Stimulated activated CD8-positive, alpha-beta memory T cell treated with anti-CD3 and anti-CD28 coated beads, Interleukin-7, amount 100 ng/mL, for 48 hours (primary cell): ENCODE measurements at places on chromosomes 16 and 17.

DNA sequence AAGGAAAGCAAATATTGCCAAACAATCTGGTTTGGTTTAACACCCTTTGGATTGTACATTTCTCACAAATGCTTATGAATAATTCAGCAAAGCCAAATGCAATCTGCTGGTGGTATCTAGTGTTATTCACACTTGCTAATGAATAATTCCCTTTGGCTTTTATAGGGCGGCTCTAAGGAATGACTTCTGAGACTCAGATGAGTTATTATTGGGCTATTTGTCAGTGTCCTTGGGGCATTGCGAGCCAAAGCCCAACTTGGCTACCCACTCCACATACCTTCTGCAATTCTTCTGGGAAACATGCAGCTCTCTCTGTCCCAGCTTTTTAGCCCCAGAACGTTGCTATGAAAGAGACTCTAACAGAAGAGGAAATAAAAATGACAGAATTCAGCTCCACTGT is 41.1 kb downstream of the FTO start:
- no peak for DNase-seq

GRCh38 chr16:86307514-86307903 is 202.8 kb upstream of the FOXF1 start:
- no peak for DNase-seq

DNA sequence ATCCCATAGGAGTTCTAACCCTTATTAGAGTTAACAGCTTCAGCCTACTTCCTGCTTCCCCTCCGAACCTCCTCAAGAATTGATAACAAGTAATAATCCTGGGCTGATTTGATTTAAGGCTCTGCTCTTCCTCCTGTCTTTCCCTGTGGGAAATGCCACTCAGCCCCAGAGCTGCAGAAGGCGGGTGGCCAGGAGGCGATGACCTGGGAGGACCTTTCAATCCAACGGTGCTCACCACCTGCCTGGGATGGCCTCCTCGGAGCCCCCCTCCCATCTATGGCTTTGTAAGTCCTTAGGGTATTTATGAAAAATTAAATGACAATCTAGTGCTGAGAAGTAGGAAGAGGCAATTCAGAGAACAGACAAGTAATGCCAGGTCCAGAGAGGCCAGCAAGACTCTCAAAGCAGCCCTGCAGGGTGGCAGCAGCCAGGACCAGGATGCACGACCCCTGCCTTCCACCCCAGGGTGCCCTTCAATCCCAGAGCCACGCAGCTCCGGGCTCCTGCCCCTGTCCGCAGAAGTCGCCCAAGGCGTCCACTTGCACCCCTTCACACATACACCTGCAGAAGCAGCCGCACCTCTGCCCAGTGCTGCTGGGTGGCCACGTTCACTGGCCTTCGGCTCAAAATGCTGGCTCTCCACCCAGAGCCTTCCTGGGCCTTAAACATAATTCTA is 34.3 kb downstream of the ABR start:
- no peak for DNase-seq

- DNase-seq, result no peak
Observed at GRCh38 chr16:67543036-67543435, 14.4 kb downstream of the RIPOR1 start.

DNA sequence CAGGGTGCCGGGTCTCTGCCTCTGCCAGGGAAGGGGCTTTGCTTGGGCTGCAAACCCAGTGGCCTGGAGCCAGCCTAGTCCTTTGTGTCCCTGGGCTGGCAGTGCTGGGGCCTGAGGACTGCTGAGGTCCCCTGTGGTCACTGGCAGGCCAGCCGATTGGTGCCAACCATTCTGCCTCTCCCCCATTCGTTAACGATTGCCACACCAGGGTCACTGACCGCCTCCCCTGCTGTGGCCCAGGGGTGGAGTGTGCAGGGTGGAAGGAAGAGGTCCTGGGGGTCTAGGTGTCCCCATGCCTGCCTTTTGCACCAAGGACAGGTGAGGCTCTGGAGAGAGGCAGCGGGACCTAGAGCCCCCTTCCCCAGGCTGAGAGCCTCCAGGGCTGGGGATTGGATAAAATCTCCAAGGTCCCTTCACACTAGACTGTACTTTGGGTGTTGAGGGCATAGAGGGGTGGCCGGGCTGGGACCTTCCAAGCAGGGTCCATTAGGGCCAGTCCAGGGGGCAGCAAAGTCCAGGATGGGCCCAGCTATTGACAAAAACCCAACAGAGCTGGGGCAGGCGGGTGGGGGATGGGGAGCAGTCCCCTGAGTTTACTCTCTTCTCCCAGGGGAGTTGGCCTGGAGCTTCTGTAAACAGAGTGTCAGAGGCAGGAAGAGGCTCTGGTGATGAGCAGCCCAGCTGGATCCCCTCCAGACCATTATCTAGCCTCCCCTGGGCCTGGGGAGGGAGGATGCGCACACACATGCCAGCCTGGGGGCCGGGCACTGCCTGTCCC is 1.1 kb downstream of the VASN start:
- no peak for DNase-seq

GRCh38 chr16:79600638-79601091 is at the start of gene MAF:
Gene MAF (minus strand): TSS chr16:79600737. CDS start chr16:79599902, 835 bp downstream.
- DNase-seq, result peak; percentile 80

- no peak for DNase-seq
Observed at GRCh38 chr16:75318737-75319136, 67.3 kb upstream of the BCAR1 start.

GRCh38 chr17:29576214-29577000 is 7.9 kb downstream of the TP53I13 start:
- no peak for DNase-seq

GRCh38 chr17:78706271-78706915 is 75.7 kb downstream of the CYTH1 start:
- DNase-seq, result no peak

DNA sequence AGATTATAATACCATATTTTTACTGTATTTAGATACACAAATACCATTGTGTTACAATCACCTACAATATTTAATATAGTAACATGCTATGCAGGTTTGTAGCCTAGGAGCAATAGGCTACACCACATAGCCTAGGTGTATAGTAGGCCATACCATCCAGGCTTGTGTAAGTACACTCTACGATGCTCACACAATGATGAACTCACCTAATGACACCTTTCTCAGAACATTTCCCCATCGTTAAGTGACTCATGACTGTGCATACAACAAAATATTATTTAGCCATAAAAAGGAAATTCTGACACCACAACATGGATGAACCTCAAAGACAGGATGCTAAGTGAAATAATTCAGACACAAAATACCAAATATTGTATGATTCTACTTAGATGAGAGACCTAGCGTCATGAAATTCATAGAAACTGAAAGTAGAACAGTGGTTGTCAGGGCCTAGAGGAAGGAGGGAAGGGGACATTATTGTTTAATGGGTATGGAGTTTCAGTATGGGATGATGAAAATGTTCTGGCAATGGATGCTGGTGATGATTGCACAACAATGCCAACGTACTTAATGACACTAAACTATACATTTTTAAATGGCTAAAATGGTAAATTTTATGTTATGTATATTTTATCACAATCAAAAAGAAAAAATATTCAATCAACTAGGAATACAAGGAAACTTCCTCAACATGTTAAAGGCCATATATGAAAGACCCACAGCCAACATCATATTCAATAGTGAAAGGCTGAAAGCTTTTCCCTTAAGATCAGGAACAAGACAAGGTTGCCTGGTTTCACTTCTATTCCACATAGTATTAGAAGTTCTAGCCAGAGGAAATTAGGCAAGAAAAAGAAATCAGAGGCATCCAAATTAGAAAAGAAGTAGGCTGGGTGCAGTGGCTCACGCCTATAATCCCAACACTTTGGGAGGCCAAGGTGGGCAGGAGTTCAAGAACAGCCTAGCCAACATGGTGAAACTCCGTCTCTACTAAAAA is 5.9 kb upstream of the C16orf87 start:
- DNase-seq, result no peak

DNA sequence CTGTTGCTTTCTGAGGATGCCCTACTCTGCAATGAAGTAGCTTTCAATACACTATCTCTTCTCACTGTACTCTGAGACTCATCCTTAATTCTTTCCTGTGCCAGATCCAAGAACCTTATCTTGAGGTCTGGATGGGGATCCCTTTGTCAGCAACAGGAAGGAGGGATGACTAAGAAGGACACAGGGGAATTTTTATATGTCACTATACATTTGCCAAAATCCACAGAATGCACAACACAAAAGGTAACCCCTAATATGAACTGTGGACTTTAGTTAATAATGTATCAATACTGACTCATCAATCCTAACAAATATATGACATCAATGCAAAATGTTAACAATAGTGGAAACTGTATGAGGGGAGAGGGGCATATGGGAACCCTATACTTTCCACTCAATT is 4.7 kb upstream of the RBBP6 start:
- DNase-seq, result no peak

- no peak for DNase-seq
Observed at GRCh38 chr17:74601944-74602572, 10.0 kb upstream of the CD300LD start.

- DNase-seq, result no peak
Observed at GRCh38 chr16:80463326-80463725, 77.5 kb upstream of the DYNLRB2 start.

GRCh38 chr17:6641247-6641863 is 495 bp downstream of the TXNDC17 start:
- DNase-seq, result no peak

DNA sequence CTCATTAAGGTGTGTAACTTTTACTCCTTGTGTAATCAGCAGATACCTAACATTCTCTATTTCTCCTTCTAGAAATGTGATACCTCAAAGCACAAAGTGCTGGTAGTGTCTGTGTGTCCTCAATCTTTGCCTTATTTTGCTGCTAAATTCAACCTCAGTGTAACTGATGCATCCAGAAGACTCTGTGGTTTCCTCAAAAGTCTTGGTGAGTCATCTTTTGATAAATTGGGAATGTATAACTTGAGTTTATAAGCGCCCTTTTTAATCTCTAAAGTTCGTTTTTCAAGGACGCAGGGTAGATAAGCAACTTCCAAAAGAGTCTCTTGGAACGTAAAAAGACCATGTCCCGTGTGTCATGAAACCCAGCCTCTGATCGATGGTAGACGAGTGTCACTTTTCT is 10.2 kb downstream of the NARF start:
- no peak for DNase-seq

DNA sequence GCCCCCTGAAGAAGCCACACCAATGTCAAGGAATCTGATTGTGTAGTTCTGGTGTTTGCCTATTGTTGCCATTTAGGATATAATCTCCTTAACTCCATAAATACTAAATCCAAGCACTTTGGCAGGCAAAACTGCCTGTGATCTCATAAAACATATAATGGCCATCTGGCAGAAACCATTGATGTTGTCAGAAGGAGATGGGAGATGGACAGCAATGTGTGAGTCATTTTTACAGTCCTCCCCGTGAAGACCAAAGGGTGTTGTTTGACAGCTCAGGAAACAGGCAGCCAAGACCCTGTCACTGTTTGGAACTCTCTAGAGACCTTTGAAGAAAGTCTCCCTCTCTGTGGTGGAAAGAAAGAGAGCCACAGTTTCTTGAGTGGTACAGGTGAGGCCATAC is 454.1 kb downstream of the HS3ST3B1 start:
- DNase-seq, result no peak

- no peak for DNase-seq
Observed at GRCh38 chr17:81885454-81885853, 5.9 kb downstream of the ALYREF start.

GRCh38 chr17:70366386-70366785 is 197.1 kb downstream of the KCNJ2 start:
- no peak for DNase-seq

GRCh38 chr17:37488009-37488604 is 1.6 kb upstream of the DUSP14 start:
- DNase-seq, result no peak

GRCh38 chr16:27321013-27321915 is 7.5 kb downstream of the IL4R start:
- DNase-seq, result no peak

DNA sequence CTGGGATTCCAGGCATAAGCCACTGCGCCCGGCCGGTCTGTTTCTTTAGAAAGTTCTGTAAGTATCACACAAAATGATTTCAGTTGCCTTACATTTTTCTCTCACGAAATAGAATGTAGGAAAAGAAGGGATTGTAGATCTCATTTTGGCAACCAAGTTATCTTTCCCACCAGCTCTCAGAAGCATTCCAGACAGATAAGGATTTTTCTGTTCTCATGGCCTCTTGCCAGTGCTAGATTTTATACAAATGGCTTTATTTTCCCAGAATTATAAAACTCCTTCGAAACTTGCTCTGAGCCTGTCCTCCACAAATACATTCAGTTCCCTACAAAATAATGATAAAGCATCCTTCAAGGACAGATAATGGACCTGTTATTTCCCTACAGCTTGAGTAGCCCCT is 46.9 kb downstream of the LCMT1 start:
- no peak for DNase-seq

DNA sequence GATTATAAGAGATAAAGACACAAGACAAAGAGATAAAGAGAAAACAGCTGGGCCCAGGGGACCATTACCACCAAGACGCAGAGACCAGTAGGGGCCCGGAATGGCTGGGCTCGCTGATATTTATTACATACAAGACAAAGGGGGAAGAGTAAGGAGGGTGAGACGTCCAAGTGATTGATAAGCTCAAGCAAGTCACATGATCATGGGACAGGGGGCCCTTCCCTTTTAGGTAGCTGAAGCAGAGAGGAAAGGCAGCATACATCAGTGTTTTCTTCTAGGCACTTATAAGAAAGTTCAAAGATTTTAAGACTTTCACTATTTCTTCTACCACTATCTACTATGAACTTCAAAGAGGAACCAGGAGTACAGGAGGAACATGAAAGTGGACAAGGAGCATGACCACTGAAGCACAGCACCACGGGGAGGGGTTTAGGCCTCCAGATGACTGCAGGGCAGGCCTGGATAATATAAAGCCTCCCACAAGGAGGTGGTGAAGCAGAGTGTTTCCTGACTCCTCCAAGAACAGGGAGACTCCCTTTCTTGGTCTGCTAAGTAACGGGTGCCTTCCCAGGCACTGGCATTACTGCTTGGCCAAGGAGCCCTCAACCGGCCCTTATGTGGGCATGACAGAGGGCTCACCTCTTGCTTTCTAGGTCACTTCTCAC is 63.9 kb upstream of the ARL4D start:
- DNase-seq, result no peak

DNA sequence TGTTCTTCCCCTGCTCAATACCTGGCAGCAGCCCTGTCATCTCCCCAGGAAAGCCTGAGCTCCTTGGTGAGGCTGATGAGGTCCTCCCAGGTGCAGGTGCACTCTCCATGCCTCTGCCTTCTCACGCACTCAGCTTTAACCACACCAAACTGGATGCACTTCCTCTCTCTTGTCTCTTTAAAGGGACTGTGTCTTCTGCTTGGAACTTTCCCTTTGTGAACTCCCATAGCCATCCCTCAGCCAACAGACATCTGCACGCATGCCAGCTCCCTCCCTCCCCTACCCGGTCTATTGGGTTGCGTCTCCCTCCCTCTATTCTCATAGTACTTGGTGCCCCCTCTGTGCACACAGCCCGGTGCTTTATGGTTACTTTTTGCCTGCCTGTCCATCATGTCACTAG is 231.2 kb downstream of the MSI2 start:
- DNase-seq, result no peak

- no peak for DNase-seq
Observed at GRCh38 chr16:72501739-72502593, 330.0 kb upstream of the PMFBP1 start.

GRCh38 chr16:75311383-75311938 is 60.0 kb upstream of the BCAR1 start:
- no peak for DNase-seq
